ENCODE measurements at places on chromosomes 3 and 15. TPM values are rescaled to one million over a fixed set of nuclear protein-coding genes. Genes with fewer than 3 reads are reported as not detected.

The CNTN4 gene
- 0.51 TPM for total RNA-seq

The GRK7 gene
- total RNA-seq: not detected

The ACP3 gene
- 3.5 TPM for total RNA-seq

The CDHR4 gene
- total RNA-seq: not detected

The UBA3 gene
- 93.3 TPM for total RNA-seq

The UNC13C gene
- not detected for total RNA-seq

The LRRC3B gene
- total RNA-seq: not detected

The FOXB1 gene
- not detected for total RNA-seq

The CLRN1 gene
- total RNA-seq: not detected

The LDHAL6B gene
- total RNA-seq: not detected

The CMC1 gene
- total RNA-seq: 5.4 TPM

The BFSP2 gene
- not detected for total RNA-seq

The NR1I2 gene
- total RNA-seq: under 0.01 TPM

The HIGD2B gene
- 0.26 TPM for total RNA-seq

All from fibroblast of lung (primary cell).